RWPE2 (cell line): ENCODE measurements at places on chromosomes 11 and 22.

DNA sequence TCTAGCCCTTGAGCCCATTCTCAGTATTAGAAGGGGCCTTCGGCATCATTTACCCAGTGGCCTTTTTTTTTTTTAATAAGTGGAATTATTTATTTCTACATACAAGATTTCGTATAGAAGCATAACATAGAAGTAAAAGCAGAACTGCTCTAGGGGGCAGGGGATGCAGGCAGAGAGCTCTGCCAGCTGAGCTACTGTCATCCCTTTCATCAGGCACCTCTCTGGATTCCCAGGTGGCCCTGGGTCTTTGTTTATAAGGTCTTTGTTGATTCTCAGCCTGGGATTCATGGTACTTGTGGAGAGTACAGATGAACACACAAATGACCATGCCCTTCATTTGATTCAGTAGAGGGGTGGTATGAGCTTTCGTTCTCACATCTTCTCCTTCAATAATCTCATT, 66.4 kb downstream of the GAB2 start:
- DNase-seq: no peak

GRCh38 chr22:41782316-41782715, 18.2 kb upstream of the CCDC134 start:
- no peak for DNase-seq

DNA sequence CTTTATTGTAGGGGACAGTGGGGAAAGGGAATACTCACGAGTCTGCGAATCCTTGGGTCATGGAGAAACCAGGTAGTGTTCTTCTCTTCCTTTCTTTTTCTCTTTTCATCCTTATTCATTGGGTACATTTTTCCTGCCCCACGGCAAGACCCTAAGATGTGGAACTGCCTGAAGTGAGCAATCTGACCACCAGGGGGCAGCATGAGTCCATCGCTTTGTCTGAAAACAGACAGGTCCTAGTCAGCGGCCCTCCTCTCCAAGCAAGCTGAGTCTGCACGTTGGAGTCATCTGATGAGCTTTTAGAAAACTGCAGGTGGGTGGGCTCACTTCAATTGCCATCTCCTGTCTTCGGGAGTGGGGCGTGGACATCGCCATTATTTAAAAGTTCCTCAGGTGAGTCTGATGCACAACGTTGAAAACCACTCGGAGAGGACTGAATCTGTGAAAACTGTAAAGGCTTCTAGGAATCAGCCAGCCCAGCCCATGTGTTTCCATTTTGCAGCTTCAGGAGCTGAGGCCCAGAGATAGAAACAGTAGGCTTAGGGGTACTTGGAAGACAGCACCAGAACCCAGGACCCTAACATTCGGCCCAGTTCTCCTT, 34.0 kb upstream of the FBXO3 start:
- no peak for DNase-seq

GRCh38 chr11:44817207-44817949, 90.6 kb downstream of the TSPAN18 start:
- DNase-seq: no peak

GRCh38 chr11:68825571-68825970, 16.1 kb downstream of the CPT1A start:
- DNase-seq: no peak

GRCh38 chr11:129840236-129840635, 24.6 kb downstream of the TMEM45B start:
- DNase-seq: no peak

GRCh38 chr11:61730240-61730994, 22.0 kb upstream of the MYRF start:
- peak; percentile 90 for DNase-seq

DNA sequence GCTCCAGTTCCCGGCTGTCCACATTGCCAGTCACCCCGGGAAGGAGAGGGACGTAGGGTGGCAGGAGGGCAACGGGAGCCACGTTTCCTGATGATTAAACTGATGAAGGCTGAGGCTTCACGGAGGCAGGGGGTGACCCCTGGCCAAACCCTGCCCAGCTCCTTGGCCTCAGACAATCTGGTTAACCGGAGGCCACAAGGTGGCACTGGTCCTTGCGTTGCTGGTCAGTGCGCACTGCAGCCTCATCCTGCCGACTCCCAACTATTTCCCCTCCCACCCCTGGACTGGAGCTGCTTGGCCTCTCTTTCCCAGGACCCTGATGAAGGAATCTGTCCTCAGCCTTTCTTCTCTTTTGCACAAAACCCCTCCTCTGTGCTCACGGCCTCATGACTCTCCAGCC, 75.3 kb downstream of the PDE2A start:
- DNase-seq: no peak

DNA sequence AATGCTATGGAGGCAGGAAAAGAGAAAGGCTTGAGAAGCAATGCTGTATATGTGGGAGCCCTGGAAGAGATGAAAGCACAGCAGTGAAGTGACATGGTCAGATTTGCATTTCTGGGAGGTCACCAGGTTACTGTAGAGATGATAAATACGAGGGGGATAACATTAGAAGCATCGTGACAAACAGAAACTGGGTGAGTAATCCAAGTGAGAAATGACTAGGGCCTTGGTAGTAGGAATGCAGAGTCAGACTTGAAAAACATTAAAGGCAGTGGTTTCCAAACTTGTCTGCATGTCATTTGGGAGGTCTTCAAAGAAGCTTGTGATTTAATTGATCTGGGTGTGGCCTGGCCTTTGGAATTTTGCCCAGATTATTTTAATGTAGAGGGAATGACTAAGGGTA, 43.9 kb downstream of the CCDC34 start:
- DNase-seq: no peak

DNA sequence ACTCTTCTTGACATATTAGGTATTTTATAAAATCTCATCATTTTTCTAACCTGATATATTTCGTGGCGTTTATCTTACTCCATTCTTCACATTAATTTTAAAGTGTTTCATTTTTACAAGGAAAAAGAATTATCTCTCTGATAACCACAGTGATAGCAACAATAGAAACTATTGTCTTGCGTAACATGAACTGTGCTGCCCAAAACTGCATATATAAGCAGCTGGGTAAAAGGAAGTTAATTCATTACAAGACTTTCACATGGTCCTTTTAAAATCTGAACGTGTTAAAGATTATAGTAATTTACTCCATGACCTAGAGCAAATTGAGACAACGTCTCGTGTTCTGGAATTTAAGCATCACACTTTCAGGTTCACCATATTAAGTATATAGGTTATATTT, 210.4 kb upstream of the GRIA4 start:
- DNase-seq: no peak

GRCh38 chr22:44729391-44730021, 22.9 kb upstream of the ARHGAP8 start:
- no peak for DNase-seq

DNA sequence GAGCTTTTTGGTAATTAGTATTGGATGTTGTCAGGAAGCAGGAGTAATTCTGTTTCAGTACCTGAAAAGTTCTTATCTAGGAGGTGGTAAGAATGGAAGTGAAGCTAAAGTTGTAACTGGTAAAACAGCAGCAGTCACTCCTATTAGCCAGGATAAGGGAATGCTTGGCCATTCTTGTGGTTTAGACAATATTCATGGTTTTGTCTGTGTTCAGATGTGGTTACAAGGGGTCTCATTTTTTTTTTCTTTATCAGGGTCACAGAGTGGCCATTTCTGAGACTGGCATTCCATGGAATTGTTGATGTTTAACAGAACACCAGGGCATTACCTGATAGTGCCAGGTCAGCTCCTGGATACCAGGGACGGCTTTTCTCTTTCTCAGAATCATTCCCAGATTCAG, 23.8 kb downstream of the TAF1D start:
- no peak for DNase-seq

- no peak for DNase-seq
These were observed 16.6 kb downstream of the TST start for GRCh38 chr22:37002633-37003032.

DNA sequence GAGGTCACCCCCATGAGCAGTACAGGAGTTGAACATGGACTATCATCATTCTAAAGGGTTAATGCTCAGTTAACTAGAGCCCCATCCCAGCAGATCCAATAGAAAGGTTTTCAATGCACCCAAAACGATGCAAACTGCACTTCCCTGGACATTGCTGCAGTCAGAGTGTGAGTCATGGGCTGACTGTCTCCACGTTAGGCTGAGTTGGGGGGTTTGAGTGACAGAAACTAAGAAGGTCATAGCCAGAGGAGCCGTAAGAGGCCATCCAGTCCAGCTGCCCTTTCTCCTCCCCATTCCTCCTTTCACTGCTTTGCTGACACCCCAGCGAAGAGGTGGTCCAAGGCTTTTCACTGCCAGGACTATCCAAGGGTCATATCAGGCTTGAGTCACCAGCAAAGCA, 10.5 kb upstream of the OR2AT4 start:
- DNase-seq: no peak

GRCh38 chr11:27592098-27592780, 85.7 kb upstream of the LIN7C start:
- no peak for DNase-seq

- DNase-seq: no peak
These were observed 112.3 kb downstream of the MIAT start for GRCh38 chr22:26769663-26770062.

GRCh38 chr11:5242933-5243815, 6.5 kb downstream of the HBG1 start:
- DNase-seq: no peak

DNA sequence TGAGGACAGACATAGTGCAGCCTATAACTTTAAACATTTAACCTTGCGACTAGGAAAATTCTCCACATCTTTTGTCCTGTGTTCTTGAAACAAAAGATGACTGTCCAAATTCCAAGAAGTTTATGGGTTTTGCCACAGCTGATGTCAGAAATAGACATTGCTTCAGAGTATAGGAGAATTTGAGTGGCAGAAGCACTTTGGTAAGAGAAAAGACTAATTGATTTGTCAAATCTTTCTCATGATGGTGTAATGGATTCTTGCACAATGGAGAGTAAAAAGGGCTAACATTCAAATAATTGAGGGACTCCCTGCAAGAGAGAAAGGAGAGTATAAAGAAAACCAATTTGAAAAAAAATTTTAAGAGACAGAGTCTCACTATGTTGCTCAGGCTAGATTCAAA, 25.3 kb downstream of the C11orf58 start:
- no peak for DNase-seq

- no peak for DNase-seq
These were observed 2.2 kb downstream of the RFPL2 start for GRCh38 chr22:32202539-32203180.

GRCh38 chr11:109432105-109432504, 10.1 kb downstream of the C11orf87 start:
- DNase-seq: no peak

GRCh38 chr22:48736593-48737460, 1090.8 kb downstream of the BRD1 start:
- peak; percentile 12 for DNase-seq

GRCh38 chr11:108836541-108836940, 171.7 kb downstream of the DDX10 start:
- no peak for DNase-seq

GRCh38 chr11:133388975-133389568, 143.2 kb downstream of the OPCML start:
- DNase-seq: no peak

- DNase-seq: no peak
These were observed 64.9 kb downstream of the SPECC1L start for GRCh38 chr22:24335496-24335895.

- no peak for DNase-seq
These were observed 18.2 kb upstream of the OR6A2 start for GRCh38 chr11:6817694-6818093.
